GDM1 (cell line): ENCODE measurements at places on chromosomes 3 and 15.

DNA sequence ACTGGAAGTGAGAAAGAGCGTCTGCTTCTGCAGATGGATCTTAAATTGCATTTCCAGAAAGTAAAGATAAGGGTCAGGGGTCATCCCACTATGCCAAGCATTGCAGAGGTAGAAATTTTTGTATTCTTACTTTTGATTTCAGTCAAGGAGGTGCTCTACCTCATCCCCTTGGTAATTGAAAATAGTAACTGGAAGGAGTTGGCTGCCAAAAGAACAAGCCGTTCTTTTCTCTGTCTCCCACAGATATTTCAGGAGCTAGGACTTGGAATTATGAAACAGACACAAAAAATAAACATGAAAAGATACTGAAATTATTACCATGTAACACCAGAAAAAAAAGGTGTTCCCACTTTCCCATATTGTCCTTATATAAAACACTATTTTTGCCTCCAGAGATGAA, 309.9 kb upstream of the UMPS start:
- DNase-seq: no peak

DNA sequence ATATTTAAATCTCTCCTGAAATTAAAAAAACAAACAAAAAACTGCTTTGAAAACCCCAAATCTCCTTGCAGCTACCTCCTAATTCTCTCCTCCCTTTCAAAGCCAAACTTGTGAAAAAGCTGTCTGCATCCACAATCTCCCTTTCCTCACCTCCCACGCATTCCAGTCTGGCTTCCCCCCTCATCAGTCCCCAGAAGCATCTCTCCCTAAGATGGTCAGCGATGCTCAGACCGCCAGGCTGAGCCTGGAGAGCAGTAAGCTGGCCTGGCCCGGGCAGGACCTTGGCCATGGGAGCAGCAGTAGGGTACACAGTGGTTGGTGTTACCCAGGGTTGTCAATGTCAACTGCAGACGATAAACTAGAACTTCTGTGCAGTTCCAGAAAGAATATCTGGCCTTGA, 32.9 kb upstream of the BLM start:
- no peak for DNase-seq

GRCh38 chr3:21310891-21311290, 440.1 kb downstream of the ZNF385D start:
- DNase-seq: no peak

DNA sequence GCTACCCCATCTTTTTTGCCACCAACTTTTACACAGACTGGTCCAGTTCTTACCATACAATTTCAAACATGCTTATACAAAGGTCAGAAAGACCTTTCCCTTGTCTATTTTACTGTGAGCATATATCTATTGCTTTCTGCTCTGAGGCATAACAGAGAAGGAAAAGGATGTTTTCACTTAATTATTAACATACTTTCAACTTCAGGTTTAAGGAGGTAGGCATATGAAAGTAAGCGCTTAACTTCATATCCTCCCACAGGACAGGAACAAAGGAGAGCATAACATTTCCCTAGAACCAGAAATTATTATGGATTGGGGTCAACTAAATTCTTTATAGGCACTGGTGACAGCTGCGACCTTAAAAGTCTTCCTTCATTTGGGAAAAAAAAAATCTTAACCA, 1.1 kb downstream of the MYEF2 start:
- no peak for DNase-seq

DNA sequence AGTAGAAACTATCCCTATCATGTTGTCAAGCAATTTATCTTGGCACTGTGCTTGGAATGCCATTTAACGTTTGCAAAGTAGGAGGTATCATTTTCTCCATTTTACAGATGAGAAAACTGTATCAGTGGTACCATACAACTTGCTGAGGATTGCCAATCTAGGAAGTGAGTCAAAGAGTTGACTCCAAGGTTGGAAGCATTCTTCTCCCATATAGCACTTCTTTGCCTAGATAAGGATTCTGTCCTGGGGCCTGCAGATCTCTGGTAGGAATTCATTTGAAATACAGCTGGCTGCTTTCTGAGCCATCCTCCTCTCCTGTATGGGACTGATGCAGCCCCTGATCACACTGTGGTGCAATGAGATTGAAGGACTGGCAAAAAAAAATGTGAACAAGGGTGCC, 170.2 kb downstream of the ALDH1A2 start:
- DNase-seq: no peak

DNA sequence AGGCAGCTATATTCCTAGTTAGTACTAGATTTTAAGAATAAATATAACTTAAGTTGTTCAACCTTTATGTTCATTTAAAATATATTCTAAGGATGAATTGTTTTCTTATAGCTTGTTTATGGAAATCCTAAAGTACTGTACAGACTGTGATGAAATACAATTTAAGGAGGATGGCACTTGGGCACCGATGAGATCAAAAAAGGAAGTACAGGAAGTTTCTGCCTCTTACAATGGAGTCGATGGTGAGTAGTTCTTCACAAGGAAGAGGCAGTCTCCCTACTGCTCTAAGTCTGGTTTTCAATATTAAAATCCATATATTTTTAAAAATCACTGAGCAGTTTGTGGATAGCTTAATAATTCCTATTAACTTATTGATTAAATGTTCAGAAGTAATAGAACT, 29.6 kb downstream of the CALML4 start:
- DNase-seq: no peak

GRCh38 chr3:20060974-20061685, 20.9 kb downstream of the KAT2B start:
- no peak for DNase-seq

DNA sequence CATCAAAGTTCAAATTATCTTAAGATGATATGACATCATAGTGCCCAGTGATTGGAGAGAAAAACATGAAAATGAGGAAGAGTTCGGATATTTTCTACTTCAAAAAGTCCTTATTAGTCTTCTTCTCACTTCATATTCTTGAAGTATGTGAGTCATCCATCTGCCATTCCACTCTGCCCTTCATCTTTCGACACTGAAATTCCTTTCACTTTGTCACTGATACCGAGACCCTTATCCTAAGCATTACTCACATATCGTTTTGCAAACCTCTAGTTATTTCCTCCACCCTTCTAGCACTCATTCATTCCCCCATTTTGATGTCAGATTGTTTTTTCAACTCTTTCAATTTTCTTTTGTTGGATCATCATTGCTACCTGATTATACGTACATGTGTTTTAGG, 4.0 kb downstream of the OR5H14 start:
- no peak for DNase-seq

GRCh38 chr15:58440158-58440910, 8.5 kb downstream of the LIPC start:
- no peak for DNase-seq

GRCh38 chr3:127011270-127011992, 28.5 kb downstream of the PLXNA1 start:
- no peak for DNase-seq

GRCh38 chr3:104584682-104585081, 782.0 kb upstream of the ALCAM start:
- no peak for DNase-seq

DNA sequence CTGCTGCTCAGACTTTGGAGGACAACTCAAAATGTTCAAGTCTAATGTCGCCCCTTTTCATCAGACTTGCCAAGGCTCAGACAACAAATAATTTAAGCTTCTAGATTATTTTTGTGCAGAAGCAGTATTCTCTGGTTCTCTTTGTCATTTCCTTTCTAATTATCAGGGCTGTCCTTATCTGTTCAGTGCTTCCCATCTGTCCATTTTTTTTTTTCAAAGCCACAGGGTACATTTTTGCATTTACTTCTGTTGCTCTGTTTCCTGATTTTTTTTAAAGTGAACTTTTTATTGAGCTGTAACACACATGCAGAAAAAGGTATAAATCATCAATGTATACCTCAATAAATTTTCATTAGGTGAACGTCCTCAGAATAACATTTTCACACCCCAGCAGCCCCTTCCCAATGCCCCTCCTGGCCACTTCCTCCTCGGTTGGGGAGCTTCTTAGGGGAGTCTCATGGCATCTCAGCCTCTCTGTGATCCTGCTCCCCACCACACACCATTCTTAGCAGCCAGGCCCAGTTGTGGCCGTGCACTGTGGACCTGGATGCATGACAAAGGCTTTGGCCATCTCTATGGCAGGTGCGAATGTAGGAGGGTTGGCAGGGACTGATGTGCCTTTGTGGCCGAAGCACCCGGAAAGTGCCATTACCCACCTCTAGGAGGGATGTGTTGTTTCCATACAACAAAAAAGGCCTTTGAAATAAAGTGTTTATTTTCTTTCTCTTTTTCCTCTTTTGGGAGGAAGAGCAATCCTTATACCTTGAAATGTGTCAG, 303.5 kb upstream of the LRRFIP2 start:
- peak; percentile 26 for DNase-seq

DNA sequence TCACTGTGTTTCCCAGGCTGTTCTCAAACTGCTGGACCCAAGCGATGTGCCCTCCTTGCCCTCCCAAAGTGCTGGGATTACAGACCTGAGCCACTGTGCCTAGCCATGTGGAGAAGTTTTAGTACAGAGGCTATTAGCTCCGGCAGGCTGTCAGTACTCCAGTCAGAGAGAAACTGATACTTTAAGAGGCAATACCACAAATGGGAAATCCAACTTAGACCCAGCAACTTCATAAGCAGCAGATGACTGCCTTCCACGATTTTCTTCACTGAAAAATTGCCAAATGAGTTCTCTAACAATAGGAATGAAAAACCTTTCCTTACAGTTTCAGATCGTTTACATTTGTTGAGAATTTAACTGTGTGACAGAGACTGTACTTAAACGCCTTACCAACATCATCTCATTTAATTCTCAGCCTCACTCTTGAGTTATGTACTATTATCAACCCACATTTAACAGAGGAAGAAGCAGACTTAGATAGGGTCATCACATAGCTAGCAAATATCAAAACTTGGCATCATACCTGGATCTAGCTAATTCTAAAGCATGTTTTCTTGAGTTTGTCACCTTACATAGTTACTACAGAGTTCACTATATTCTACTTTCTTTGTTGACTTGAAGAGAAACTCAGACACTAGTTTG, 127.4 kb downstream of the TCF12 start:
- DNase-seq: no peak

GRCh38 chr3:30228302-30228631, 378.1 kb upstream of the TGFBR2 start:
- no peak for DNase-seq

DNA sequence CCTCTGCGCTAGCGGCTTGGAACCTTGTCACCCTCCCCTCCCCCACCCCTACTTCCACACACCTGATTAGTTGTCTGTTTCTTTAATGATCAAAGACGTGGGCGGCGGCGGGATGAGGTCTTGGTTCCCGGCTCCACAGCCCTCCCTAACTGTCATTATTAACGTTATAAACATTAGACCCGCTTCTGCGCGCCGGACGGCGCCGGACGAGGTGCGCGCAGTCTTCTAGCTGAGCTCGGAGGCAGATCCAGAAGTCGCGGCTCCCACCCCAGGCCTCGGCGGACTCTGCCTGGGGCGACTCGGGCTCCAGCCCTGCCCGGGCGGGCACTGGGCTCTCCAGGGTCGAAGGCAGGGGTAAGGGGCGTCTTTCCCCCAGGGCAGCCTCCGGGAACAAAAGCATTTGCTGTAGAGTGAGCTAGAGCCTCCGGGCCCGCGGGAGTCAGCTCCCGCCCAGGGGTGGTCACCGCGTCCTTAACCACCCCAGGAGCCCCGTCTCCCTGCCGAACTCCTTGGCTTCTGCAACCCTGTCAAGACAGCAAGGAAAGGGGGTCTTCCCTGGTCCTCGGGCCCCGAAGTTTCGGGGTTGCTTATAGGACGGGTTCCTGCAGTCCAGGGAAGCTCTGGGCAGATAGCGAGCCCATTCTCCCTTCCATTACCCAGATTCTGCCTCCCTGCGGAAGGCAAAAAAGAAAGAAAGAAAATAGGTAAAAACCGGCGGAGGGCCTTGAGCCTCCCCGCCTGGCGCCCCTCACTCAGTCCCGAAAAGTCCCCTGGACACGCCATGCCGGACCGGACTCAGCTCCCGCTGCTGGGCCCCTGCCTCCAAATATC, 2.2 kb upstream of the ISLR2 start:
- no peak for DNase-seq

- no peak for DNase-seq
Observed at GRCh38 chr3:188446766-188447165, 292.8 kb downstream of the LPP start.

GRCh38 chr15:56272454-56272853, 28.8 kb upstream of the RFX7 start:
- DNase-seq: no peak

- DNase-seq: no peak
Observed at GRCh38 chr15:42094512-42094963, at the start of gene PLA2G4D. Gene PLA2G4D, minus strand, starts transcription at chr15:42094562. Its CDS starts 103 bp downstream, at chr15:42094459.

DNA sequence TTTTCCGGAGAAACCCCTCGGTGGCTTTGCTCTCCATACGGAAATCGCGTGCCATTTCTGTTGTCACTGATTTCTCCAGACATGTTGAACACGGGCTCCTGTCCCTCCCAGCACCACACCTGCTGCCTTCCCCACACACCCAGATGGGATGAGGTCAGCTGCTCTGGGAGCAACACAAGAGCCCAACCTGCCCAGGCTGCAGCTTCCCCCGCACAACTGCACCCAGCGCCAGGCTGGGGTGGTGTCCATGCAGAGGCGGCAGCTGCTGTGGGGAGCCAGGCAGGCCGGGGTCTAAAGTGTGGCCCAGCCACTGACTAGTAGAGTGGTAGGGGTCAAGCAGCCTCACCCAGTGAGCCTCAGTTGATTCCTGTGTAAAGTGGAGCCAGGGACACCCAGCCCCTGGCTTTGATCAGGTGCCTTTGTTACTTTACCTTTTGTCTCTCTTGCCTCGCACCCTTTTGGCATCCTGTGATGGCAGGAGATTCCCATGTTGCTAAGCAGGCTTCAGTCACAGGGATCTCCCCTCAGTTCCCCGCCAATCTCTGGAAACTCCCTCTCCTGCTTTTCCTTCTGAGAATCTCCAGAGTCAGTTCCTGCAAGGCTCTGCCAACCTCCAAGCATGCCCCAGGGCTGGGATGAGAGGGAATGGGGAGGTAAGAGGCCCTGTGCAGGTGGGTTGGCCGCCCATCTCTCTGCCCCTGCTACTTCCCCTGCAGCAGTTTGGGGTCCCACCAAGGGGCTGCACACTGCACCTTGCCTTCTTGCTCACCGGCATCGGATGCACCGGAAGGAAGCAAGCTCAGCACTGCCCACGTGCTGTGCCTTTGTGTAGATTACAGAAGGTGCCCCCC, 91.8 kb upstream of the ALDH1A3 start:
- no peak for DNase-seq

DNA sequence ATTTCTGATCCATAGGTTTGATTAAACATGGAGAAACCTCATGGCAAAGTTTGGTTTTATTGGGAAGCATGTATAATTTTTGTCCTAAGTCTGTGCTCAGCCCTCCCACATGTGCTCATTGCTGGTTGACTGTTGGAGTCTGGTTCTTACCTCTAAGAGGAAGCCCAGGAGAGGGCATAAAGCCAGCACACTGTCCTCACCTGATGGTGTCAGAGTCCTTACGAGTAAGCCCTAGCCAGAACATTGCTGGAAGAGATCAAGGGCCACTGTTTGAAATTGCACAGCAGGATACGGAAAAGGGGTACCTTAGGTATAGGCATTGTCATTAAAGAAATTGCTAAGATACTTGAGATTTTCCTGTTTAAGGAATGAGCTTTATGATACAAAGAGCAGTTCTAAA, 21.3 kb downstream of the MLH1 start:
- no peak for DNase-seq
